ENCODE measurements at places on chromosomes 16 and 17.

DNA sequence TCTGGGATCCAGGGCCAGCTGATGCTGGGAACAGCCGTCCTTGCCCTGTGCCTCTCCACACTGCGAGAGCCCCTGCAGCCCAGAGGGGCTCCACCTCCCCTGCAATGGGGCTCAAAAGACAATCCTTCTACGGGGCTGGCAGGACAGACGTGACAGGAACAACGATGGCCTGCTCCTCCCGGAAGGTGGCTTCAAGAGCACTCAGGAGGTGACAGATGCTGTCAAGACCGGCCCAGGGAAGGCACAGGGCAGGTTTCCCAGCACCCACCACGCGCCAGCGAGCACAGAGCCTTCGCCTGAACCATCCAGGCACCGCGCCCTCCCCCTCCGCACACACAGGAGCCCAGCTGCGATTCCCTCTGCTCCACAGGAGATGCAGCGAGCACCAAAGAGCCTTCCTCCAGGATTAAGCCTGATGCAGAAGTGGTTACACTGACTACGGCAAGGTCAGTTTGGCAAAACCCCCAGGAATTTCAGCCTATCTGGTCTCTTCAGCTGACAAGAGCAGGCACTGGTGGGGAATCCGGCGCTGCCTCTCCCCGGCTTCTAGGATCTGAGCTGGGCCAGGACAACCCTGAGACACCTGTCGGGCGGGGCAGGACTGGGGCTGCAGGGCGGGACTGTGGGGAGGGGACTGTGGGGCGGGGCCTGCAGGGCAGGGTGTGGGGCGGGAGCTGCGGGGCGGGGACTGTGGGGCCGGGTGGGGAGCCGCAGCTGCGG, 103.4 kb downstream of the ZNF778 start:
- peak; percentile 58 for DNase-seq

DNA sequence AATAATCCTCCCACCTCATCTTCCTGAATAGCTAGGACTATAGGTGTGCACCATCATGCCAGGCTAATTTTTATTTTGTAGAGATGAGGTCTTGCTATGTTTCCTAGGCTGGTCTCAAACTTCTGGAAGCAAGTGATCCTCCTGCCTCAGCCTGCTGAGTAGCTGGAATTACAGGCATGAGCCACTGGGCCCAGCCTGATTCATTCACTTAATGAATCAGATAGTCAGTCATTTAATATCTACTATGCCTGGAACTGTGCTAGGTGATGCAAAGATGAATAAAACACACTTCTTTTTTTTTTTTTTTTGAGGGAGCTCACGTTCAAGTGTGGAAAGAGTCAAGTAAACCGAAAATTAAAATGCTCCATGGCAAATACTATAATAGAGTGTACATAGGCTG, 39.4 kb downstream of the EFCAB13 start:
- no peak for DNase-seq

DNA sequence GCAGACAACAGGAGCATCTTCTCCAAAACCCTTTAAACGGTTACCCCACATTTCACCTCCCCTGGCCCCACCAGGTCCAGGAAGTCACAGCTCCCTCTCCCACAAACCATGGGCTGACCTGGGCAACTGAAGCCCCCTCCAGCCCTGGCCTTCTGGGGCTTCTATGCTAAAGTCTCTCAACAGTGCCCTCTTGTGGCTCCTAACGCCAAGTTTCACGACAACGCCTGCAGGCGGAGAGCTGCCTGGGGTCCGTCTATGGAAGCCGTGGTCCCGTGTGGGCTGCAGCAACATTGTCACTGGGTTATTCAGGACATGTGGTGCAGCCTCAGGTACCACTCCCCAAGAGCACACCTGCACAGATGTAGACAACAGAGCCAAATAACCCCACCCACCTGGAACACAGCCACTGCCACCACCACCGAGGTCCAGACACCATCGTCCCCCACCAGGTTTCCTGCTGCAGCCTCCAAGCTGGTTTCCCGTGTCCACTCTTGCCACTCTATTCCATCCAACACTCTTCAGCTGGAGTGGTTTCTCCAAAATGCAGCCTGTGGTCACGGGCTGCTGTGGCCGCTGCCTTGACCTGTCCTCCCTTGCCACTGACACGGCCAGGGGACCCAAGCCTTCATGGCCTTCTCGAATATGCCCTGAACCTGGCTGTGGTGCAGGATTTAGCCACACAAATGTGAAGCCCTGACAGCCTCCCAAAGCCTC, 19.1 kb downstream of the C16orf95 start:
- no peak for DNase-seq

GRCh38 chr16:19377864-19378263, 39.8 kb upstream of the TMC5 start:
- no peak for DNase-seq

DNA sequence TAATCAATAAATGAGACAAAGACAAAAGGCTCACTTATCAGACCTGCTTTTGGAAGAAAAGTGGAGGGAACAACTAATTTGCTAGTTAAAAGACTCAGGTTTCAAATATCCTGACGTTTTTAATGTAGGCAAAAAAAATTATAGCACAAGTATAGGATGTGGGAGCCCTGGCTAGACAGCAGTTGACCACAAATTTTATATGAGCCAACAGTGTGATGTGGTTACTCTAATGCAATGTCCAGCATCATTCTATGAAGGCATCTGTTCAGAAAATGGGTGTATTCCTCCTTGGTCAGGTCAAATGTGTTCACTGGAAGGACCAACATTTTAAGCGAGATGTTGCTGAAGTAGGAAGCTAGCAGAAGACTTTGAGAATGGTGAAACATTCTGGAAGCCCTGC, 237.4 kb downstream of the MAP2K6 start:
- no peak for DNase-seq
